ENCODE measurements at places on chromosomes 13 and 19. TPM values are rescaled to one million over a fixed set of nuclear protein-coding genes. Genes with fewer than 3 reads are reported as not detected.

DNA sequence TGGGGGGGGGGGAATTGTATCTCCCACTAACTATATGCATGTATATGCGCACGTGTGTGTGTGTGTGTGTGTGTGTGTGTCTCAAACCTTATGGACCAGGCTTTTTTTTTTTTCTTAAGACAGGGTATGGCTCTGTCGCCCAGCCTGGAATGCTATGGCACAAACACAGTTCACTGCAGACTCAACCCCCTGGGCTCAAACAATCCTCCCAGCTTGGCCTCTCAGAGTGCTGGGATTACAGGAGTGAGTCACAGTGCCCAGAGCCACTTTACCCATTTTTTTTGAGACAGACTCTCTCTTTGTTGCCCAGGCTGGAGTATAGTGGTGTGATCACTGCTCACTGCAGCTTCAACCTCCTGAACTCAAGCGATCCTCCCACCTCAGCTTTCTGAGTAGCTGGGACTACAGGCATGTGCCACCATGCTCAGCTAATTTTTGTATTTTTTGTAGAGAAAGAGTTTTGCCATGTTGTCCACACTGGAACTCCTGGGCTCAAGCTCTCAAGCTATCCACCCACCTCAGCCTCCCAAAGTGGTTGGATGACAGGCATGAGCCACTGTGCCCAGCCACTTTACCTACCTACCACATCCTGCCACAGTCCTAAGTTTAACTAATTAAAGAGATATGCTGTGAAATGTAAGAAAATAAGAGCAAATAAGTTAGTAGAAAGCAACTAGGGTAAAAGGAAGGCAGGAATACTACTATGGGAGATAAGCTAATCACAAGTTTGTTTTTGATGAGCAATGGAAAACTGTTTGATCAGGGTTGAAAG lies 2.4 kb downstream of the ZMYM5 start:
- peaks cover 11% of the 10 kb centered on the region for H3K4me1 ChIP-seq
- DNase-seq = no peak
- peaks cover 16% of the 10 kb centered on the region for H3K36me3 ChIP-seq
- no peaks in the 10 kb centered on the region for H3K27me3 ChIP-seq
- H3K4me3 ChIP-seq = no peak overlapping the region

DNA sequence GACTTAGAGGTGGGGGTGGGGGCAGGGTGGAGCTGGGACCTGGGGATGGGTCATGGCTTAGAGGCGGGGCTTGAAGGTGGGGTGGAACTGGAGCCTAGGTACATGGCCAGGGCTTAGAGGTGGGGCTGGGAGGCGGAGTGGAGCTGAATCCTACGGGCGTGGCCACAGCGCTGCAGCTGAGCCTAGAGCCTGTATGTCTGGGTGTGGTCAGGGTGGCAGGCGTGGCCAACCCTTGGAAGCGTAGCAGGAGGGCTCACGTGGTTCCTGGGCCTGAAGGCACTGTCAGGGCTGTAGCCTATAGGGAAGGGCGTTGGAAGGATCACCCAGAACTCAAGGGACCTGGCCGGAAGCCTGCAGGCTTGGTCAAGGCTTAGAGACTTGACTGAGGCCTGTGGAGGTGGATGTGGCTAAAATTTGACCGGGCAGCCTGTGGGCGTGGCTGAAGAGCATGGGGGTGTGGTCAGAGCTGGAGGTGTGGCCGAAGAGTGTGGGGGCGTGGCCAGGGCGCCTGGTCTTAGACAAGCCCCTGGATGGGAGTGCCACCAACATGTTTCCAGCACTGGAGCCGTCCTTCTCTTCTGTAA lies 24.3 kb downstream of the COLGALT1 start:
- H3K4me1 ChIP-seq = peaks cover 6% of the 10 kb centered on the region
- H3K27me3 ChIP-seq = no peaks in the 10 kb centered on the region
- peaks cover 71% of the 10 kb centered on the region for H3K36me3 ChIP-seq
- no peak for DNase-seq
- H3K4me3 ChIP-seq = no peak overlapping the region

DNA sequence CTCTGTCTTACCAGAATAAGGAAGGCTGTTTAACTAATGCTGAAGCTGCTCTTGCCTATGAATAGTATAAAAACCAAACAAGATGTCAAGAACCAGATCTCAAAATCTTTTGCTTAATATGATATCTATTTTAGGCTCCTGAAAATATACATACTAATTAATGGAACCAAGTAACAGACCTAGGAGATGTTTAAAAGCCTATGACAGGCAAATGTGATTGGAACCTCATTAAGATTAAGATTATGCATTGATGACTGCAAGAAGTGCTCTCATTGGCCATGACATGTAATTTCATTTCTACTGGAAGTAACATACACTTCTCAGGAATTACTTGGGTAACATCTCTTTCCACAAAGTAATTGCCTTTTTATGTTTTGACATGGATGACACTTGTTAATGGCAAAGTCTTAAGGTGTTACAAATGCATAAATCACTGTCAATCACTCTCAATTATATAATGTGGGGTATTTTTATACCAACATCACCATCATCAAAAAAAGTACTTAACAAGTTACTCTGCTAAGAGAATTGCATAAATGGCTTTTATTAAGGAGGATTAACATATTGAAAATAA lies 326.9 kb upstream of the MIR17HG start:
- no peak overlapping the region for H3K27ac ChIP-seq
- H3K4me1 ChIP-seq = no peaks in the 10 kb centered on the region
- DNase-seq = no peak
- no peak overlapping the region for H3K4me3 ChIP-seq

DNA sequence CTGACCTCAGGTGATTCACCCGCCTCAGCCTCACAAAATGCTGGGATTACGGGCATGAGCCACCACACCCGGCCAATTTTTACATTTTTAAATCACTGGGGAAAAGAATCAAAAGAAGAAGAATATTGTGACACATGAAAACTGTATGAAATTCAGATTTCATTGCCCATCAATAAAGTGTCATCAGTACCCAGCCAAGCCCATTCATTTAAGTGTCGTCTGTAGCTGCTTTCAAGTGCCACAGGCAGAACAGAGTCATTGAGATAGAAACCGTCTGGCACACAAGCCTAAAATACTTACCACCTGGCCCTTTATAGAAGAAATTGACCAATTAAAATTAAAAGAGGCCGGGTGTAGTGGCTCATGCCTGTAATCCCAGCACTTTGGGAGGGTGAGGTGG lies 15.3 kb downstream of the COLGALT1 start:
- no peak overlapping the region for H3K27ac ChIP-seq
- no peaks in the 10 kb centered on the region for H3K27me3 ChIP-seq
- H3K36me3 ChIP-seq = peaks cover 94% of the 10 kb centered on the region
- H3K4me3 ChIP-seq = no peak overlapping the region
- no peak for DNase-seq
- no peaks in the 10 kb centered on the region for H3K4me1 ChIP-seq

DNA sequence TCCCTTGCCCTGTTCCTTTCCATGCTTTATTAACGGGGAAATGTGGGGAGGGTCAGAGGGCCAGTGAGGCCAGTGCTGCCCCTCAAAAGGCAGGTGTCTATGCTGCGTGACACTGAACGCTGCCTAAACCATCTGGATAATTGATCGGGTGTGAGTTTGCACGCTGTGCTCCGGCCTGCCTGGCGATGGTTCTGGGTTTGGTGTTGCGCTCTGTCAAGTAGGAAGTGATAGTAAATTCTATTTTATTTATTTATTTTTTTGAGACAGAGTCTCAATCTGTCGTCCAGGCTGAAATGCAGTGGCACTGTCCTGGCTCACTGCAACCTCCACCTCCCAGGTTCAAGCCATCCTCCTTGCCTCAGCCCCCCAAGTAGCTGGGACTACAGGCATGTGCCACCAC lies 86.5 kb downstream of the ATP11A start:
- H3K27ac ChIP-seq = no peak overlapping the region
- no peaks in the 10 kb centered on the region for H3K36me3 ChIP-seq
- no peaks in the 10 kb centered on the region for H3K27me3 ChIP-seq

DNA sequence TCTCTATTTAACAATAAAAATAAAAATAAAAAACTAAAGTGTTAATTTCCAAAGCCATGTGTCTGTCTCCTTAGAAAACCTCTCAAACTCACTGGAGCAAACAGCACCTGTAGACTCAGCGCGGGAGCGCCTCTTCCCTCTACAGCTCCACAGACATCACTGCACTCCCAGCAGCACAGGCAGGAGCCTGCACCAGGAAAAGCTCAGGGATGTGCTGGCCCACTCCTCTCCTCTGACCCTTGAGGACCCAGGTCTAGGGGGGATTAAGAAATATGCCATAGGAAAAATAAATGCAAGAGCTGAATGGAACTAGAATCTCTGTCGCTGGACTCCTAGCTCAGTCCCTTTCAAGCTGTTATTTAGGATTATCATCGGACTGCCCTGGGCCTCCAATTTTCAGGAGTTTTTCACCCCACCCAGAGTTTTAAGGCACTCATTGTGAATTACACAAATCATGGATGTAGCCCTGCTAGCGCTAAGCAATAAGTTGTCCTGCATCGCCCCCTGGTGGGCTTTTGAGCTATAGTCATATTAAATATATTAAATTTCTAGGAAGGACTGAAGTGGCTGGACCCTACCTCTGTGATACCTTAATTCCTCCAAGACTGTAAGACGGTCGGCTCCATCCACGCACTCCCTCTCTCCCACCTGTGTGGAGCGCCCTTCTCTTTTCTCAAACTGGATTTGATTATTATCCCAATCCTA lies 333.9 kb downstream of the UQCRFS1 start:
- no peak overlapping the region for H3K27ac ChIP-seq
- H3K36me3 ChIP-seq = no peaks in the 10 kb centered on the region
- no peaks in the 10 kb centered on the region for H3K27me3 ChIP-seq
- no peak for DNase-seq

GRCh38 chr13:70896136-70896535 lies 787.9 kb upstream of the KLHL1 start:
- no peaks in the 10 kb centered on the region for H3K36me3 ChIP-seq
- DNase-seq = no peak
- no peaks in the 10 kb centered on the region for H3K27me3 ChIP-seq
- no peaks in the 10 kb centered on the region for H3K4me1 ChIP-seq
- H3K4me3 ChIP-seq = no peak overlapping the region
- no peak overlapping the region for H3K27ac ChIP-seq

DNA sequence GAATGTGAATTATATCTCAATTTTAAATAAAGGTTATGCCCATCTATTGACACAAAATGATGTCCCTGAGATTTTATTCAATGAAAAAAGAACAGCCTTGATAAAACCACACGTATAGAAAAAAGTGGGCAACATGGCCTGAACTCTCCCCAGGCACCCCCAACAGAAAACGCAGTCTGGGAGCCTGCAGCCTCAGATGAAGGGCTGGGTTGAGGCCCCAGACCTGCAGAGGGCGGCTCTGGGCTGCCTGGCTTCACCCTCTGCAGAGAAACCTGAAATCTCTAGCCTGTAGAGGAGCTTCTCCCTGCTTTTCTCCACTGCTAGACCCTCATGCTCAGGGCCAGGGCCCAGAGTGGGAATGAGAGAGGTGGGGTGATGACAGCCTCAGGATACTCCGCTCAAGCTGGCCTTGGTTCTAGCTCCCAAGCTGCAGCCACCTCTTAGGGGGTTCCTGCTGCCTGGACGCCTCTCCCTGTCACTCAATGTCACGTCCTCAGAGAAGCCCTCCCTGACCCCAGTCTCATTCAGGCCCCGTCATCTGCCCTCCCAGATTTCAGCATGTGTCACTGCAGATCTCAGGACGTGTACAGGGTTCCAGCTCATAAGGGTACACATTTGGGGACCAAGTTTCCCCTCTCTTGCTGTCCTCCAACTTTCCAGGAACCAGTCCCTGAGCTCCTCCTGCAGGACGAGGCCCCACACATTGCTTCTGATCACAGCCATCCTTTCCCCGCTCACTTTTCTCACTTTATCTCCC lies 1.8 kb downstream of the MBD3 start:
- no peaks in the 10 kb centered on the region for H3K27me3 ChIP-seq
- peaks cover 48% of the 10 kb centered on the region for H3K4me1 ChIP-seq
- H3K36me3 ChIP-seq = no peaks in the 10 kb centered on the region
- H3K4me3 ChIP-seq = peak overlapping the region; percentile 71

GRCh38 chr19:13644645-13645044 lies 119.7 kb upstream of the MRI1 start:
- DNase-seq = no peak
- H3K4me1 ChIP-seq = no peaks in the 10 kb centered on the region
- H3K4me3 ChIP-seq = no peak overlapping the region

DNA sequence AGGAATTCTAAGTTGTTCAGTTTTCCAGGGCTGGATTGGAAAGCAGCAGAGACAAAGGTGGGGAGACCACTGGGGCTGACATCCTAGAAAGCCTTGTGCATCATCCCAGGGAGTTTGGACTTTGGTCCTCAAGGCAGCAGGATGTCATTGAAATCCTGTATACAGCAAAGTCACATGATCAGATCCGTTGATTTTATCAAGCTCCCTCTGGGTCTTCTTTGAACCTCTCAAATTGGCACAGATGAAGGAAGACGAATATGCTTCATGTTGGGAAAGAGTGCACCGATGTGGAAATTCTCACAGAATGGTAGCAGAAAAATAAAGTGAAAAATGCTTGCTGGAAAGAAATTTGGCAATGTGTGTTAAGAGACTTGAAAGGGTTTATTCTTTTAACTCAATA lies 149.8 kb upstream of the TMTC4 start:
- peaks cover 6% of the 10 kb centered on the region for H3K27me3 ChIP-seq
- H3K27ac ChIP-seq = no peak overlapping the region
- peaks cover 4% of the 10 kb centered on the region for H3K4me1 ChIP-seq
- H3K4me3 ChIP-seq = no peak overlapping the region
- DNase-seq = no peak

DNA sequence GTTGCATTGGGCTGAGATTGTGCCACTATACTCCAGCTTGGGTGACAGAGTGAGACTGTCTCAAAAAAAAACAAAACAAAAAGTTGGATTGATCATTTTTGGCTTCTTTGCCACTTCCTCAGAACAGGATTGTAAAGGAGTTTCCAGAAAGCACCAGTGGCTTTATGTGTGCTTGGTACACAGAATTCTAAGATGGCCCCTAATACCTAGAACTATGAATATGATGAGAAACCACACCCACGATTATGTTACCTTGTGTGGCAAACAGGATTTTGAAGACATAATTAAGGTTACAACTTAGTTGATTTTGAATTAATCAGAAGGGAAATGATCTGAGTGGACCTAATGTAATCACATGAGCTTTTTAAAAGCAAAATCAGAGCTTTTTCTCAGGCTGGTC lies 26.5 kb downstream of the CEACAM1 start:
- peak; percentile 12 for DNase-seq
- no peaks in the 10 kb centered on the region for H3K27me3 ChIP-seq
- peaks cover 9% of the 10 kb centered on the region for H3K4me1 ChIP-seq
- H3K4me3 ChIP-seq = no peak overlapping the region

PPFIA3 gene
- 8.4 TPM for total RNA-seq

ELAVL3 gene
- total RNA-seq = 0.69 TPM

ZNF626 gene
- total RNA-seq = 8.4 TPM

KIR3DL2 gene
- total RNA-seq = not detected

KLK12 gene
- total RNA-seq = not detected

FFAR2 gene
- total RNA-seq = not detected

NTN5 gene
- under 0.01 TPM for total RNA-seq

CBARP gene
- total RNA-seq = 0.99 TPM

WDR62 gene
- 0.52 TPM for total RNA-seq
